Right renal cortex interstitium (tissue), 3 donors: ENCODE measurements at places on chromosomes 6 and 20. TPM values are rescaled to one million over a fixed set of nuclear protein-coding genes. Genes with fewer than 3 reads are reported as not detected.

The RGS17 gene
- polyA plus RNA-seq, result 2.7 TPM

The FILIP1 gene
- 3.6 TPM for polyA plus RNA-seq

The IL17F gene
- polyA plus RNA-seq, result 0.33 TPM

The SUN5 gene
- polyA plus RNA-seq, result not detected

The SAPCD1 gene
- 7.4 TPM for polyA plus RNA-seq

The SMIM29 gene
- 12.4 TPM for polyA plus RNA-seq

The APOBEC2 gene
- polyA plus RNA-seq, result 0.23 TPM

The GJA10 gene
- not detected for polyA plus RNA-seq

The BTN1A1 gene
- polyA plus RNA-seq, result 0.16 TPM

The CGA gene
- 0.59 TPM for polyA plus RNA-seq

The BNIP5 gene
- polyA plus RNA-seq, result 0.19 TPM

The FNDC1 gene
- polyA plus RNA-seq, result 7.1 TPM

The GSTA3 gene
- 0.74 TPM for polyA plus RNA-seq

The PGC gene
- polyA plus RNA-seq, result not detected

The ESR1 gene
- polyA plus RNA-seq, result 0.79 TPM

GRCh38 chr6:26044140-26045064, 42.8 kb upstream of the HFE start:
- DNase-seq, result no peak

DNA sequence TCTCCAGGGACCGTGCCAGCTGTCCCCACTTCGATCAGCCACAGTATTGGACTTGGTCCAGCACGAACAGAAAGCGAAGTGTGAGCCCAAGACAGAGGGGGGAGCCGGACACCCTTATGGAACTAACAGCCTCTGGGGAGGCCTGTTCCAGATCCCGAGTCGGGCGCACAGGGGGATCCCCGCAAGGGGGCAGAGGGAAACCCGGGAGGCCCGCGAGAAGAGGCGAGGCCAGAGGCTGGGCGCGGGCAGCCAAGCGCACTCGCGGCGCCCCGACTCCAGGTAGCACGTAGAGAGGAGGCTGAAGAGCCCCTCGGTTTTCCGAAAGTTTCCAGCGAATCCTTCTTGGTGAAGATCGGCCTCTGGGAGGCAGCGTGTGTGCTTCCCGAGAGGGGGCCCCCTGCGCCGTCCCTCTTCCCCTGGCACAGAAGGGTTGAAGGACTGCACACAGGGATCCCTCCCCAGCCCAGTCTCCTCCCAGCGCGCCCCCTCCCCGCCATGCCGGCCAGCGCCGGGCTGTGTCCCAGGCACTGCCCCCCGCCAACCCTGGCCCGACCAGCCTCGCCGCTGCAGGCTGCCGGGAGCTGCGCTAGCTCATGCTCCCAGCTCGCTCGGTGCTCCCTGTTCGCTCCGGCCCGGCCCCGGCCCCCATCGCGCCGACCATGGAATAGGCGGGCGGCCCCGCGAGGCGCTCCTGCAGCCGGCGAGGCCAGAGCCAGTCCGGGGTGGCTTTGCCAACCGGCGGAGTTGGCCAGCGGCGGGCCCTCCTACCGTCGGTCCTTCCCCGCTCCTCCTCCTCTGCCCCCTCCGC, 577 bp upstream of the SLC24A3 start:
- no peak for DNase-seq

DNA sequence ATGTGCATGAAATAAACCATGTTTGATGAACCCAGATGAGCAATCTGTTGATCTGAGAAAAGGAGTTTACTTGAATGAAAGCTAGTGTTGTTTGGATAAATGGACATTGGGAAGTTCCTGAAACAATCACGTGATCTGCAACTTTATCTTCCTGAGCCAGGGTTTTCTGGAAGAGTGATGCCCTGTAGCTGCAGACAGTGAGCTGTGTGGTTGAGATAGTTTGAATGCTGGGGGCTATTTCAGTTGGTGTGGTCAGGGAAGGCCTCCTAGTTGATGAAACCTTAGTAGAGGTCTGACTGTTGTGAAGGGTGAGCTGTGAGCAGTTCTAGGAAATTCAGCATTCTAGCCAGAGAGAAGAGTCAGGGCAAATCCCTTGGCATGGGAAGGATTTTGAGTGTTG, 643.7 kb downstream of the UTRN start:
- DNase-seq, result no peak

DNA sequence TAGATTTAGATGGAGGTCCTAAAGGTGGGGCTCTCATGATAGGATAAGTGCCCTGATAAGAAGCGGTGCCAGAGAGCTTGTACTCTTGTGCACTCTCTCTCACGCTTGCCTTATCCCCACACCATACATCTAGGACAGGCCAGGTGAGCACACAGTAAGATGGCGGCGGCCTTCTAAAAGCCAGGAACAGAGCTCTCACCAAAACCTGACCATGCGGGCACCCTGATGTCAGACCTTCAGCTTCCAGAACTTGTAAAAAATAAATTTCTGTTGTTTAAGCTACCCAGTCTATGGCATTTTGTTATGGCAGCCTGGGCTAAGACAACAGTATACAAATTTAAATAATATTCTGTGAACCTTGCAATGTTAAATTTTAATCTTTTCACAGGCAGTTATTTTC, 40.8 kb upstream of the CALHM6 start:
- no peak for DNase-seq

DNA sequence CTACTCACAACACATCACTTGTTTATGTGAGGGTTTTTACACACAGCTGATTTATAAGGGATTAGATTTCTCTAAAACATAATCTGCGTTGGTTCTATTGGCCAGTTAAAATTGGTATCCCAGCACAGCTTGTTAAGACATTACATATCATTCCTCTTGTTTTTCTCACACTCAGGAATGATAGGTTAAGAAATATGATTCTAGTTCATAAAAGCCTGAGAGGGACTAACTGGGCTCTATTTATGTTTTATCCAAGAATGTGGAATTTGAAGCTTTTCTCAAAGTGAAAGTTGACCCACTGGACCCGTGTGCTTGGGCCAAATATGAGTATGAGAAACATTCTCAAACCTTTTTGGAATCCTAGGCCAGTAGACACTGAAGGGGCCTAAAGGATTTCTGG, 117.3 kb downstream of the TMEM170B start:
- no peak for DNase-seq

DNA sequence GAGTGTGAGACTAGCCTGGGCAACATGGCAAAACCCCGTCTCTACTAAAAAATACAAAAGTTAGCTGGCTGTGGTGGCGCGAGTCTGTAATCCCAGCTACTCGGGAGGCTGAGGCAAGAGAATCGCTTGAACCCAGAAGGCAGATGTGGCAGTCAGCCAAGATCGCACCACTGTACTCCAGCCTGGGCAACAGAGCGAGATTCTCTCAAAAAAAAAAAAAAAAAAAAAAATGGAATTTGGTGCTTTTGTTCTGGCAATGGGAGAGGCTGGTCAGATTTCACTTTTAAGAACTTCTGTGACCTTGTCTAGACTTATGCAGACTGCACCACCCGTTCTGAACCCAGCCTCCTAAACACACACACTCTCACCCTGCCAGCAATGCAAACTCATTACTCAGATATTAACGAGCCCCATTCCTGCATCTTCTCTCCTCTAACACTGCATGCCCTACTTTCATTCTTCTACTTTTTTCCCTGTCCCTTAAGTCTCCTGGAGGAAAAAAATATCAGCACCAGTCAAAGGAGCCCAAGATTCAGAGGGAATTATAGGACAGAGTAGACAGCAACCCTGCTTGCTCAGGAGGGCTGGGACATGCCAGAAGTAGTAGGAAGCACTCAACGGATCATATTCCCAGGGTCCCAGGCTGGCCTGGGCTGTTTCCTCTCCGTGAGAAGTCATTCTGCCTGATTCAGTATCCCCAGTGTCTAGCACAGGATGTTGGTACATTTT, 4.4 kb downstream of the MOCS1 start:
- DNase-seq, result no peak

GRCh38 chr6:10403385-10404106, 11.3 kb downstream of the TFAP2A start:
- DNase-seq, result no peak

GRCh38 chr6:61935242-61935846, 350.7 kb downstream of the KHDRBS2 start:
- no peak for DNase-seq

GRCh38 chr6:81120280-81120679, 632.2 kb downstream of the TENT5A start:
- no peak for DNase-seq

GRCh38 chr6:147282566-147282959, 78.3 kb downstream of the STXBP5 start:
- no peak for DNase-seq

DNA sequence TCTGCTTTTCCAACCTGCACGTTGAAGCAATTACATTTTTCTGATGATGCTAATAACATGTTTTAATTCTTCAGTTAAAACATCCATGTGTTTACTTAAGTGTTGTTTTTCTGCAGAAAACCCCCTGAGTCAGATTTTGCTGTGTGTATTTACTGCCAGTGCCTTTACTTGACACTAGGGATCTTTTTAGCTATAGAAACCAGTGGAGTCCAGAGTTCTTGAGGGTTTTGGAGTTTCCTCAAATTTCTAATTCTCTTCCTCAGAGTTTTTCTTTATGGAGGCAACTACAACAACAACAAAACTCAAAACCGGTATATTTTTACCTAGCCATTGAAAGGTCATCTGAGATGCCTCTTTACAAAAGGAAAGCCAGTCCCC, 168.4 kb downstream of the JARID2 start:
- no peak for DNase-seq

GRCh38 chr6:134029495-134030455, 22.6 kb downstream of the SLC2A12 start:
- no peak for DNase-seq

GRCh38 chr6:157271441-157271840, 51.9 kb downstream of the TMEM242 start:
- DNase-seq, result no peak

GRCh38 chr6:106252687-106253086, 72.9 kb downstream of the ATG5 start:
- no peak for DNase-seq

GRCh38 chr6:170429450-170429849, 122.9 kb downstream of the FAM120B start:
- DNase-seq, result no peak

GRCh38 chr6:106318061-106318460, 7.5 kb downstream of the ATG5 start:
- DNase-seq, result no peak

DNA sequence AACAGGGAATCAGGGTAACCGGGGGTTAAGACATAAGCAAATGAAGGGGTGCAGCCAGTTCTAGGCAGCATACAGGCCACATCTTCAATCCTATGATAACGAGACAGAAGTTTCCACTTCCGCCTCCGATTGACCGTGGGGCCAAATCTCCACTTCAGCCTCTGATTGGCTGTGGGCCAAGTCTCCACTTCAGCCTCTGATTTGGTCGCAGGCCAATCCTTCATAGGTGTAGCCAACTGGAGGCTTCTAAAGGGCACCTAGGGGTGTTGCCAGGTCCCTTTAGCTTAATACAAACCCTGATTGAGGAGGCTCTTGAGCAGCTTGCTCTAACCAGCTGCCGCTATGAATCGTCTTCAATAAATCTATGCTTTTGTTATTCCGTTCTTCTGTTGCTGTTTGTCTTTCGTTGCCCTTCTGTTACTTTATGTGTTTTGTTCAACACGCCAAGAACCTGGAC, 2.1 kb upstream of the ERGIC3 start:
- DNase-seq, result no peak

- DNase-seq, result no peak
These were observed 14.1 kb upstream of the CD24 start for GRCh38 chr6:106988664-106989063.

DNA sequence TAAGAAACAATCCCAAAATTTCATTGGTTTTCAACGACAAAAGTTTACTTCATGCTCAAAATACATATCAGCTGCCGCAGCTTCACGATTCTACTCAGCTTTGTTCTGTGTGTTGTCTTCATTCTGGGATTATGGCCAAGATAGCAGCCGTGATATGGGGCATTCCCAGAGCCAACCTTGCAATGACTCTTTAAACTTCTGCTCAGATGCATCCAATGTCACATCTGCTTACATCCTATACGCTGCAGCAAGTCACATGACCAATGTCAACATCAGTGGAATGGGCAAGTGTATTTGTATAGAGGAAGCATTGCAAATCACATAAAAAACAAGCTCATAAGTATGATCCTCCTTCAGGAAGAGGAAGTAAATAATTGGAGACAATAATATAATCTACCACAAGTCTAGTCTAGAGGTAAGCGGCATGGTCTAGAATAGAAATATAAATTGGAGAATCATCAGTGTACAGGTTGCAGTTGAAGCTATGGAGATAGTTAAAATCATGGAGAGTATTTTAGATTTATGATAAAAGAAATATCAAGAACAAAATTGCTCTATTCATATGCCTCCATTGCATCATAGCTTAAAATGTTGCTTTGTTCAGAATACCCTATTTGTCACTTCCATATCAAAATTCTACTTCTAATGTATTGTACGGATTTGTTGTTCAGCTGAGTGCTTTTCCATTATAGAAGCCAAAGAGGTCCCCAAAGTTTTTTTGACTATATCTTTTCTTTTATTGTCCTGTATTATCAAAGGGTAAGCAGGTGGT, 7.2 kb upstream of the C6orf141 start:
- DNase-seq, result no peak

DNA sequence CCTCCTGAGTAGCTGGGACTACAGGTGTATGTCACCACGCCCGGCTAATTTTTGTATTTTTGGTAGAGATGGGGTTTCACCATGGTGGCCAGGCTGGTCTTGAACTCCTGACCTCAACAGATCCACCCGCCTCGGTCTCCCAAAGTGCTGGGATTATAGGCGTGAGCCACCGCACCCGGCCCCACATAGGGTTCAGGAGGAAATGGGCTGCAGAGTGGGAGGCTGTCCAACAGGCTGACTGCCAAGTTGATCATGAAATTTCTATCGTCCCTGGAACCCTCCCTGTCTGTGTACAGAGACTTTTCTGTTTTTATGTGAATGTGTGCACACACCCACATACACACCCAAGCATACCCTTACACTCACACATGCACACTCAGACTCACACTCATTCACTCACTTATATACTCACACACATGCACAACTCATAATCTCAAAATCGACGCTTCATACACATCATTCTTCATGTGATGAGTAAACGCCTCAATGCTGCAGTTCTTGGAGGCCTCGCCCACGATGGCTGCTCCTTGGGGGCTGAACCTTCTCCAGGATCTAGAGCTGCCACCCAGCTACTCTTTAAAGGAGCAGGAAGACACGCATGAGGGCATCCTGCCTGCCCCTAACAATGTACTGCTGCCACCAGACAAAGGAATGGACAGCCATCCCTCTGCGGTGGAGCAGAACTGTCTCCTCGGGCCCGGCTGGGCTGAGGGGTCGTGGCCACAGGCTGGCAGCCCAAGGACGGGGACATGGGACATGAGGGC, 35.6 kb downstream of the SUN5 start:
- DNase-seq, result no peak

DNA sequence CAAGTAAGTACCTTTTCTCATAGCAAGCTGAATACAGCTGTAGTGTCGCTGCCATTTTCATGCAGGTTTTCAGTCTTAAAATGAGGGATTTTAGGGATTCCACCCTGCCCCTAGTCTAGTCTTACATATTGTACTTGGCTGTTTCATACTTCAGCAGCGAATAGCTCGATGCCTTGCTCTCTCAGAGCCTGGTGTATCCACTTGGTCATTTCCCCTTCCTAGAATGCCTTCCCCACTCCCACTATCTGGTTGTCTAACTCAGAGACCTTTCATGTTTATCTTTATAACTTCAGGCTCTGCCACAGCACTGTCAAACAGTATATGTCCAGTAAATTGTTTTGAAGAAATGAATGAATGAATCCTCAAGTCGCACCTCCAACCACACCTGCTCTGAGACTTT, 21.1 kb upstream of the IPCEF1 start:
- no peak for DNase-seq

GRCh38 chr20:1263853-1264252, 2.2 kb upstream of the SNPH start:
- no peak for DNase-seq

GRCh38 chr20:46652699-46653098, 1.4 kb upstream of the SLC13A3 start:
- DNase-seq, result no peak
